Bronchial epithelial cell (primary cell): ENCODE measurements at places on chromosomes 2 and 18.

DNA sequence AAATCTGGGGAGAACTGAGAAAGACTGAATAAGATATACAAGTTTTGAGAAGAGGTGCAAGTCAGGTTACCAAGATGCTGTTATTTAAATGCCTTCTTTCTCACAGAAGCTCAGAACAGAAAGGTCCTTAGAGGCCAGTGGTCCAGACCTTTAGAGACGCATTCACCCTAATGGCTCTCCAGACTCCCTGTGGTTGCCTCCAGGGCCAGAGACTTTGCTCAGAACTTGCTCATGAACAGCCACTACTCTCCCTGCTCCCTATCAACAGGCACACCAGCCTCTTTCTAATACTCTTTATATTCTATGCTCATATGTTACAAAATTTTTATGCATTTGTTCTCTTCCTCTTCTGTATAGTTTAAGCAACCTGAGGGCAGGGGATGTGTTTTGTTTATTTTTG lies 349.0 kb upstream of the TNP1 start:
- DNase-seq, result no peak

DNA sequence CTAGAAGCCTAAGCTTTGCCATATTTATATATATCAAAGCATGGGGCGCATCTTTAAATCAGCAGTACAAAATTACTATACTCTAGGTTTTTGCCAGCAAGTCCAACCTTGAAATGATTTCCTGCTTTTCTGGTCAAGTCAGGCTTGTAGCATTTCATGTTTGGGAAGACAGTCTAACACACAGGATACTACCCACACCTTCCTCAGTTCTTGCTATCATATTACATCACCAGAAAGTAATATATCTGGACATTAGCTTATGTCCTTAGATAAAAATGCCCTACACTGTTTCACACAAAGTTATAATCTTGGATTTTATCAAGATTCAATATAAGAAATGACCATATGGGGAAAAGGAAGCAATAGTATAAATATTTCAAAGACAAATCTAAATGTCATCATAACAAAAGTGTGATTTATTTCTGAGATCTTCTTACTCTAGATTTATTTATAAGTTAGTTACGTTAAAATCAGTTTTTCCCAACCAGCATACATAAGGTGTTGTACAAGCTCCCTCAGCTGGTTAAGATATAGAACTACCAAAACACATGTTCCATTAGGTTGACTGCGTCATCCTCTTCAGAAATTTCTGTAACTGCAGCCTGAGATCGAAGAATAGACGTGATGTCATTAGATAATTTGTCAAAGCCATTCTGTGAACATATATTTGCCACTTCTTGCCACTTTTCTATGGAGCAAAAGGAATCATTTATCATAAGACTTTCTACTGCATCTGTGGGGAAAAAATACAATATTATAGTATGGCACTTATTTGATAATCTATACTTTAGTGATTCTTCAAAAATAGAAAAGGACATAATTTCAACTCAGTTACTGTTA lies 56.6 kb downstream of the CLHC1 start:
- peak; percentile 70 for DNase-seq

- DNase-seq, result no peak
Observed at GRCh38 chr2:215997219-215997618, 16.1 kb downstream of the MREG start.

- peak; percentile 7 for DNase-seq
Observed at GRCh38 chr2:67065046-67065445, 332.1 kb upstream of the ETAA1 start.

DNA sequence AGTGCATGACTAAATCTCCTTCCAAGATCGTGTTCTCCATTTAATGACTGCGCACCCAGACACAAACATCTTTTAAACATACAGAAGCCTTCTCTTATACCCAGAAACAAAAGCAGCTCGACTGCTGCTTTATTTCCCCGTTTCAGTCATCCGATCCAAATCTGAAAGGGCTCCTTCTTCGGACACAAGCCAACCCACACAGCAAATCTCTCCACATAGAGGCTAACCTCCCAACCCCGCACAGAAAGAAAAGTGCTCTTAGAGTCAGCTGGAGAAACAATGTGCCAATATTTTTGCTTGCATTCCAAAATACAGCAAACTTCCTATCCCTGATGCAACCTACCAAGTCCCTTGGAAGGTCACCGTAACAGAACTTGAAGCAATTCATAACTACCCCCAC lies 29.1 kb downstream of the GAREM1 start:
- peak; percentile 1 for DNase-seq

GRCh38 chr2:191922736-191923651 lies 76.1 kb upstream of the CAVIN2 start:
- DNase-seq, result no peak

DNA sequence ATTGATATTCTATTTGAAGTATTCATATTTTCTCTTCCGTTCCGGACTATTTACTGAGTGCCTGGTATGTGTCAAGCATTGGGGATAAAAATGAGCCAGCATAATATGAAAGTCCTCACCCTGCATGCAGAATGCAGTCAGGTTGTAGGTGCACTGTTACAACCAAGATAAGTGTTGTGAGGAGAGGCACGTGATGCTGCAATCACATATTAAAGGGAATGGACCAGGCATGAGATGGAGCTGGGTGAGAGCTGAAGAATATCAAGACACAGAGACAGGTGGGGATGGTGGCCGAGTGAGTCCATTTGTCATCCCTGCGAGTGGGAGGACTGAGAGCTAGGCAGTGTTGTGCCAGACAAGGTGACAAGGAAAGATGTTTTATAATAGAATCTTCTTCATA lies 52.3 kb downstream of the MFSD6 start:
- DNase-seq, result no peak

DNA sequence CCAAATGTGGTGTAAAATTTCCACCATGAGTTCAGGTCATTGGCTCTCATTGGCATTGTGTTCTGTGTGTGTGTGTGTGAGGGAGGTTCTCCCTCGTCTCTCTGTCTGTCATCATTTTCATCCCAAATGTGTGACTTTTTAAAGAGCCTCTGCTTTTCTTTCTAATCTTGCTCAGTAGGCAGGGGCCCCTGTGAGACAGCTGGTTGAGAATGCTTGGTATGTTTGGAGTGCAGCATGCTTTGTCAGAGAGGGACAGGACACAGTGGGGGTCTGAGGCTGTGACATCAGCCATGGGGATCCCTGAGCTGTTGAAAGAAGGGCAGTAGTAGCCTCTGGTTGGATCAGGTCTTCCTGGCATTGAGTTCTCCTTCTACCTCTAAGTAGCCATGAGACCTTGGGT lies 10.6 kb downstream of the PTPRM start:
- DNase-seq, result no peak

DNA sequence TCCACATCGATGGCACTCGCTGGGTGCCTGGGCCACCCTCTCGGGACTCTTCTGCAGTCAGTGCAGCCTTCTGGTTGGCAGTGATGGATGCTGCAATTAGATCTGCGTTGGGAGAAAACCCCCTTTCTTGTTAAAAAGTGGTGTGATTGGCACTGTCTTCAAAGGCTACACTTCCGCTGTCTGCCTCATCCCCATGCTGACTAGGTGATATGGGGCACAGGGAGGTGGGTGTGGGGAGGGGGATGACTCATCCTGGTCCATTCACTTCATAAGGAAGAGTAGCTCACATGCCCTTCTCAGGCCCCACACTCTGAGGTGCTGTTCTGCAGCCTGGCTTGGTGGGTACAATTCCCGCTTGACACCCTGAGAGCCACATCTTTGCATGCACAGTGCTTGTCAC lies 77.4 kb downstream of the THNSL2 start:
- DNase-seq, result no peak

- peak; percentile 51 for DNase-seq
Observed at GRCh38 chr2:86249579-86250391, 50.5 kb downstream of the MRPL35 start.

- DNase-seq, result no peak
Observed at GRCh38 chr2:241703032-241703604, 1.3 kb downstream of the ING5 start.

DNA sequence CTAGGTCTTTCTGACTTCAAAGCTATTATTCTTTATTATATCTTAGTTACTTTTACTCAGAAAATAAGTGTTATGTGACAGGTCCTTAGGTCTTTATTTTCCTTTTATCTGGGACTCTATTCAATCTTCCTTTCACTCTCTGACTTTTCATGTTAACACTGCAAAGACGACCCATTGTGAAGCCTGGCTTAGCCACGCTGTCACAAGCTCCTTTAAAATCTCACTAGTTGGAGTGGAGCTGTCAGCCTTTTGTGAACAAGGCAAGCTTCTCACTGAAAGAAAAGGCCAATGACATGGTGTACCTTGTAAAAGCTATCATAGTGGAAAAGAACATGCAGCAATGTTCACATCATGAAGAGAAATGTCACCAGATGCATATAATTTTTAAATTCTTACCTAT lies 1130.7 kb upstream of the FAM98A start:
- no peak for DNase-seq
